ENCODE measurements at places on chromosomes 7 and 10.

- DNase-seq, result no peak
These were observed 532.4 kb downstream of the INHBA start for GRCh38 chr7:41170466-41170865.

DNA sequence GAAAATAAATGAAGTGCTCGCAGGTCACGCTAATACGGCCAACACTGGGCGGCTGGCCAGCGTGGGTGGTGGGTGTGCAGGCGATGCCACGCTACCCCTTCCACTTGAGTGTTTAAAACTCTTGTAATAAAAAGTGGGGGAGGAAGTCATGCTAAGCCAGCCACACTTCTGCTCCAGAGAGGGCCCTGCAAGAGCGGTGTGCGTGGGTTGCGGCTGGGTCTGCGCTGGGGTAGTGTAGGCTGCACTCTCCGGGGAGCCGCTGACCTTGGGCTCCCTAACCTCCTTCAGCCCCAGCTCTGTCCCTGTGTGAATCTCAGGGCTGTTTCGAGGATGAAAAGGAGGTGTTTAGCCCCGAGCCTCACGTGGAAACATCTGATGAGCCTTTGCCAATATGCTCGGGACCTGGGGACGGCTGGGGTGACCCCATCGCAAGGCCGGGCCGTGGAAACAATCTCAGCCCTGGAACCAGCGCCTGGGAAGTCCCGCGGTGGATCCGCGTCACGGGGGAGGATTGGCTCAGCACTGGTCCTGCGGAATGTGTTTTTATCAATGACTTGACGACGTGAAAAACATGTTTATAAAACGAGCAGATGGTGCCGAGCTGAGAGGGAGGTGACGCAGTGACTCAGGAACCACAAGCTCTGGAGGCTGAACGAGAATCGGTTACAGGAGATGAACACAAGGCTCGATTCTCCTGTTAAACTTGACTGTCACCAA lies 278.5 kb downstream of the DNAJB6 start:
- DNase-seq, result no peak

- DNase-seq, result no peak
These were observed 12.6 kb downstream of the TMEM176B start for GRCh38 chr7:150787321-150788281.

DNA sequence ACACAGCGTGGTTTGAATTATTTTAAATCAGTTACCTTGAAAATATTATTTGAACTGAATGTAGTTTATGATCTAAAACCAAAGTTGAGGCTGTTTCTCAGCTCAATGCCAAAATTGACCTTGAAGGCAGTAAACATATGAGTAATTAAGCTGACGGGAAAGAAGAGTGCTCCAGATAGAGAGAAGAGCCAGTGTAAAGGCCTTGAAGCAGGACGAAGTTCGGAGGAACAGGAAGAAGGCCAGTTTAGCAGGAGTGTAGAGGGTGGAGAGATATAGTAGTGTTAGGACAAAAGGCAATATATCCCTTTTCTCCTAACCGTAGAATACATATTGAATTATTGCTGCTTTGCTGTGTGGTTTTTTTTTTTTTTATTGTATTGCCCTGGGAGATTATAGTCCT lies 63.2 kb downstream of the CYP51A1 start:
- DNase-seq, result no peak

DNA sequence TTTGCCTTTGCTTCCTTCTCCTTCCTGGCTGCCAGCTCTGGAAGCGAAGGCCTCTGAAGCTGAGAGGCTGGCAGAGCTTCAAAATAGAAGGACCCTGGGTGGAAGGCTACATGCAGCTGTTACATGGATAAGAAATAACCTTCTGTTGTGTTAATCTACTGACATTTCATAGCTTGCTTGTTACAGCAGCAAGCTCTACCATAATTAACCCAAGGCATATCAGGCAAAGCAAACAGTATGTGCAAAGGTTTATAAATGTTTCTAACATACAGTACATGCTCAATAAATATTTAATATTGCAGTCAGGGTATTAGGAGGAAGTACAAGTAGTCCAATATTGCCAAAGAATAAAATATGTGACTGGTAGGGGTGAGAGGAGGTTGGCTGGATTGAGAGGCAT lies 55.6 kb upstream of the MKLN1 start:
- no peak for DNase-seq

- DNase-seq, result no peak
These were observed 492.0 kb downstream of the KIF20B start for GRCh38 chr10:90193240-90193985.

- DNase-seq, result no peak
These were observed 22.9 kb upstream of the INSIG1 start for GRCh38 chr7:155274633-155275355.

- DNase-seq, result no peak
These were observed 20.7 kb downstream of the MDFIC start for GRCh38 chr7:114942446-114943175.

- no peak for DNase-seq
These were observed 97.5 kb upstream of the CCDC6 start for GRCh38 chr10:60003651-60004523.

DNA sequence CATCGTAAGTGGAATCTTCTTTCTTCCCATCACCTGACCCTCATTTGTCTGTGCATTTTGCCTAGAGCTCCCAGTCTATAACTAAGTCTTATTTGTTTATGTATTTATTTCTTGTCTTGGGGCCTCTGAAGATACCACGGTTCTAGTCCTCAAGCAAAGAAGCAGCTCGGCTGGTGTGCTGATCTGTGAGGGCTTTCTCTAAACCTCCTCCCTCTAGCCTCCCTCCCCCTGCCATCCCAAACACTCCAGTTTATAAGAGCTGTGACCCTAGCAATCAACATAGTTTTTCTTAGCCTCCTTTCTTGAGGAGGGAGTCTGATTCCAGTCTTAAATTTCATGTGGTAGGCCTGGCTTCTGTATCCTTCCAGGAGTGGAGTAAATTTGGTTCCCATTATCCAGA lies 15.7 kb upstream of the NDUFA5 start:
- no peak for DNase-seq

DNA sequence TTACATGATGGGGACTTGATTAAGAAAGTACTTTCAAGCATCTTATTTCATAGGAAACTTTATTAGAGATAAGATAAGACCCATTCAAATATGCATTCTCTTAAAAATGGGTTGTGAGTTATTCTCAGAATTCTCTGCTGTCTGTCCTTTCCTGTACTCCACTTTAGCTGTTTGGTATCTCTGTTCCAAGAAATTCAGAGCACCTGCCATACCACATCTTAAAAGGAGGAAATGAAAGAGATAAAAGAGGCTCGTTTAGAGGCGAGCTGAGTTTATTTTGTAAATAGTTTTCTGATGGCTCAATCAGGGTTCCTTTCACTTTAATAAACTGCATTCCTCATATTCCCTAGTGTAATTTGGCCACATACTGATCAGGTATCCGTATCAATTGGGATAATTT lies 87.2 kb downstream of the MDFIC start:
- no peak for DNase-seq

DNA sequence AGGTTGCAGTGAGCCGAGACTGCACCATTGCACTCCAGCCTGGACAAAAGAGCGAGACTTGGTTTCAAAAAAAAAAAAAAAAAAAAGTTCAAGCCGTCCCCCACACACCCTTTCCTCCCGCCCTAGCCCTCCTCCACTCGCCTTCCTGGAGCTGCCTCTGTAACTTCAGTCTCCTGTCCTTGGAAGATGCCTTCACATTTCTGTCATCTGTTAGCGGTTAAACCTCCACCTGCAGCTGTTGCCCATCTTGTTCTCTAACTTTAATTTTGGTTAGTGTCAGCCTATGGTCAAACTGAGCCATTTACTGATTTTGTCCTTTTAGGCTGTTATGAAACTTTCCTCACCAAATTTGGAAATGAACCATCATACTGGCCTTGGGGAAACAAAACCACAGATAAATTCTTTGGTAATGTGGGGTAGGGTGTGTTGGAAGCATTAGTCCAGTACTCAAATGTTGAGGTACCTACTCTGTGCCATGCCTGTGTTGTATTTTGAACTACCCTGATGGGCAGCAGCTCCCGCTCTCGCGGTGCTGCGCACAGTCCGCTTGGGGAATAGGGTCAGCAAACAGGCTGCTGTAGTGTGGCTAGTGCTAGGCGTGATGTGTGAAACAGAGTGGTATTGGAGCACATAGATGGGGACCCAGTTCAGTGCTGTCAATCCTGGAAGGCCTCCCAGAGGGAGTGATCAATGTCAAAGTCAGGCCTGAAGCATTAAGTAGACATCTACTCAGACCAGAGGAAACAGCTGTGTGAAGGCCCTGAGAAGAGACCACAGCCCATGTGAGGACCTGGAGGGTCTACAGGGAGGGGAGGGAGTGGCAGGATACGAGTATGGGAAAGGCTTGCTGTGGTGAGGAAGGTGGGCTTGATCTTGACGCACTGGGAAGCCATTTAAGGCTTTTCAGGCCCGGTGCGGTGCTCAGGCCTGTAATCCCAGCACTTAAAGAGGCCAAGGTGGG lies 26.9 kb downstream of the SFXN4 start:
- no peak for DNase-seq

DNA sequence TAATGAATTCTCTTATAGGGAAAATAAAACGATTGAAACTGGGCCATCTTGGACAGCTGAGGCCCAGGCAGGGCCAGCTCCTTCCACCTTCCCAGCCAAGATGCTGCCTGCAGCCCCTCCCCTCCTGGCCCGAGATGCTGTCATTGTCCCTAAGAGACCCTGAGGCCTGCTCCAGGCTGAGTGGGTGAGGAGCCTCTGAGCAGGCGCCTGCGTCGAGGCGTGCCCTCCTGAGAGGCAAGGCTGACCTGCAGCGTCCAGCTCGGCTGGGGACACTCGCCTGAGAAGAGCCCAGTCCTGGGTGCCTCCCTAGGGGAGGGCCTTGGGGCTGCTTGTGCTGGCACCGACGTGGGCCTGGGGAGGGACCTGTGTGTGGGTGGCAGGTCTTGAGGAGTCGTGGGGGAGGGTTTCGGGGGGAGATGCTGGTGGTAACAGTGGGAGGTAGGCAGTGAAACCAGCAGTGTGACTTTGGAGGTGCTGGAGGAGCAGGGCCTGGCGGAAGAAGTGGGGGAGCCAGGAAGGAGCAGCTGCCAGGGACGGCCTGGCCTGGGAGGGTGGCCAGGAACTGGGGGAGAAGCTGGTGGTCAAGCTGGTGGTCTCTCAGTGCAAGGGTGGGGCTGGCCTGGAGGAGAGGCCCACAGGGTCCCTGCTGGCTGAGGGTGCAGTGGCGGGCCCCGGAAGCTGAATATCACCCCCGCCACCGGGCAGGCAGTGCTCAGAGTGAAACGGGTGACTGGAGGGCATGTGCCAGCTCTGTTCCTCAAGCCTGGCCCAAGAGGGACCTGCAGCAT lies 7.9 kb downstream of the GPR146 start:
- no peak for DNase-seq

GRCh38 chr10:96576277-96576980 lies 10.4 kb downstream of the TM9SF3 start:
- DNase-seq, result no peak

GRCh38 chr10:132839061-132839460 lies 53.1 kb upstream of the NKX6-2 start:
- no peak for DNase-seq

DNA sequence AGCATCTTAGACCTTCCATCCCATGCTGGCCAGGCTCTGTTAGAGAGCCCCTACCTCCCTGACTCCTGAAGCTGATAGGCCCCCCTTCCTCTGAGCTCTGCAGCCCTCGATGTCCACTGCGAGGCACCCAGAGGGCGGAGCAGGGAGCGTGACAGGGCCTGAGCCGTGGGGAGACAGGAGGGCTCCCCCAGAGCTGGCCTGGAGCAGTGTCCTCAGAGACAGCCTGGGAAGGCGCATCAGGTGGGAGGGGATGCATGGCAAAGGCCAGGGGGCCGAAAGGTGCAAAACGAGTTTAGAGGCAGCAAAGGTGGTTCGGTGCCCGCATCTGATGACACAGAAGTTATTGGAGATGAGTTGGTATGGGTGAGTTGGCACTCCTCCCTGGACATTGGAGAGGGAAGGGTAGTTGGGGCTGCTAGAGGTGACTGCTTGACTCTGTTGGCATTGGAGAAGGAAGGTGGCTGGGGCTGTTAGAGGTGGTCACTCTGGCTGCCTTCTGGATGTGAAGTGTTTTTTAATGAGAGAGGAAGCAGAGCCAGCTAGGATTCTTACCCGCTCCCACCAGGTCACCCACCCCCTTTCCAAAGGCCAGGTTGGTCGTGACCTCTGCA lies 53.1 kb downstream of the PRF1 start:
- DNase-seq, result no peak

- no peak for DNase-seq
These were observed 7.9 kb upstream of the TSPAN13 start for GRCh38 chr7:16745645-16746044.

DNA sequence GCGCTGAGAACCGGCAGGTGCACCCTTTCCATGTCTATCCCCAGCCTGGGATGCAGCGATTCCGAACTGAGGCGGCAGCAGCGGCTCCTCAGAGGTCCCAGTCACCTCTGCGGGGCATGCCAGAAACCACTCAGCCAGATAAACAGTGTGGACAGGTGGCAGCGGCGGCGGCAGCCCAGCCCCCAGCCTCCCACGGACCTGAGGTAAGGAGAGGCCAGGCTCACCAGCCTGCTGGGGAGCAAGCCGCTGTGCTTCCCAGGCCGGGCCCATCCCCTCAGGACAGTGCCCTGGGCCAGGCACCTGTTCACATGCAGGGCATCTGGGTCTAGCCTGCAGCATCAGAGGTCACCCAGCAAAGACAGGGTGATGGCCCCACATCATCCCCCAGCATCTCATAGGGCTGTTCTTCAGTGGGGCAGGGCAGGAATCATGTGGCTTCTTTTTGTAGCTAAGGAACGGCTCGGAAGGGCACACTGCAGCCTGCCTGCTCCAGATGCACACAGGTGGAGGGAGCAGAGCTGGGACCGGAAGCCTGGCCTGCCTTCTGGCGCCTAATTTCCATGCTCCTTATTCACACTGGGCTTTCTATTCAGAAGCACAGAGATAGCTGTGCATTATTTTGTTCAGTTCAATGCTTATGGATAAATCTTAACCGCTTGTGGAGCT lies 18.9 kb downstream of the BAG3 start:
- no peak for DNase-seq

DNA sequence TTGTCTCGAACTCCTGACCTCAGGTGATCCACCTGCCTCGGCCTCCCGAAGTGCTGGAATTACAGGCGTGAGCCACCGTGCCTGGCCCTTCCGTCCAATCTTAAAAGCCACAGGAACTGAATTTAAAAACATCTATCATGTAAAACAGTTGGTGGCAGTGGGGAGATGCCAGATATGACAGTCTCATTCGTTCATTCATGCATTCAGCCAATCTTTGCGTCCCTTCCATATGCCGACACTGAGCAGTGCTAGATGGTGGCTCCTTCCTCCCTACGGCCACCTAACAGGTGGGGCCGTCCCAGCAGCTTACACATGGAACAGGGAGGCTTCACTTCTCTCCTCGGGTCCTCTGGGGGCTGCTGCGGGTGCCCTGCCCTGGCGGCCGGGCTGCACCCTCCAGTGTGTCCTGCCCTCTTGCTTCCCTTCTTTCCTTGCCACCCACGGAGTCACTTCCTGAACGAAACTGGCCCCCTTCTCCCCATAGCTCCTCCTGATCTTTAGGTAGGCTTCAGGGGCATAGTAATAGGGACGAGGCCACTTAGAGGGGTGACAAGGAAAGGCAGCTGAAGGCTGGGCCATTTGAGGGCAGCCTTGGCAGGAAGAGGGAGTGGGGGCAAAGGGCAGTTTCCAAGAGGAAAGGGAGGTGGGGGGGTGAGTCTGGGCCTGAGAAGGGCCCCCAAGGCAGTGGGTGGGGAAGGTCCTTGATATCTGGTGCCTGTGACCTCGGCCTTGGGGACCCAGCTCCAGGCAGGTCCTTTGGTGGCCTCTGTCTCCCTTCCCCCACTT lies 53.8 kb downstream of the PROSER2 start:
- DNase-seq, result no peak

GRCh38 chr7:66216687-66217086 lies 11.6 kb downstream of the TPST1 start:
- no peak for DNase-seq
